ENCODE measurements at places on chromosomes 2 and 18.
A peak's percentile ranks its signal among the peaks of the same experiment; 100 is the strongest.

- DNase-seq, result no peak
These were observed 142.9 kb upstream of the MEX3C start for GRCh38 chr18:51340332-51340731.

- DNase-seq, result no peak
These were observed 54.0 kb upstream of the LINC00305 start for GRCh38 chr18:64202863-64203262.

- DNase-seq, result no peak
These were observed 759.1 kb downstream of the TSN start for GRCh38 chr2:122514451-122514996.

- no peak for DNase-seq
These were observed 207.4 kb downstream of the TCF4 start for GRCh38 chr18:55380589-55380988.

GRCh38 chr2:134466141-134466540, 212.3 kb downstream of the MGAT5 start:
- DNase-seq, result no peak

- DNase-seq, result no peak
These were observed 248.9 kb downstream of the TDRD15 start for GRCh38 chr2:21372654-21373053.

- DNase-seq, result no peak
These were observed 128.6 kb upstream of the NYAP2 start for GRCh38 chr2:225270861-225271260.

GRCh38 chr2:23547725-23548124, 162.7 kb downstream of the KLHL29 start:
- DNase-seq, result no peak

- no peak for DNase-seq
These were observed 56.9 kb upstream of the MAT2A start for GRCh38 chr2:85481818-85482777.

GRCh38 chr18:25360301-25360899, 8.4 kb upstream of the ZNF521 start:
- no peak for DNase-seq

GRCh38 chr2:6074089-6074643, 382.0 kb downstream of the SOX11 start:
- no peak for DNase-seq

DNA sequence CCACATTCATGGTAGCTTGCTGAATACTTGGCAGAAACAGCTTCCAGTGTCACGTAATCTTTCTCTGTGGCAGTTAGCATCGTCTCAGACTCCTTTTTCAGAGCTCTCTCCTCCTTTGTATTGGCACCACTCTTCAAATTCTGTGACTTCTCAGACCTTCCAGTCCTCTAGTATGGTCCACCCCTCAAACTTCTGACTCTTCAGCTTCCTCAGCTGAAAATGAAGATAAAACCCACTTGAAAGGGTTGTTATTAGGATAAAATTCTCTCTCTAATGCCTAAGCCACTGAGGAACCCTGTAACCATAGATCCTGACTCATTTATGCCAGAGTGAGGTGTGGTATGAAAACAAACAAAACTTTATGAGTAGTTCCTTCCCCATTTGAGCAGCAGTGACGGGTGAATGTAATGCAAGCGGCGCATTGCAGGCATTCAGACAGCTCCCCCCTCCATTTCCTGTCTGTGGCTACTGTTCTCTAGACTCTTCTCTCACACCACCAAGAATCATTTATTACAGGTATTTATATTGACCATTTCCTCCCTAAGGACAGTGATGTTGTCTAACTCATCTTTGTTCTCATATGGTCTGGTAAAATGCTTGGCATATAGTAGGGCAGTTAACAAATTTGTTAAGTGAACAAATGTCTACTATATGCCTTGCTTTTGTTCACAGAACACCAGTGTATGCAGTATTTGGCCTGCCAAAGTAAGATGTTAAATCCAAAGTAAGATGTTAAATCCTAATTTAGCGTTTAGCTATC, 35.3 kb downstream of the GALNT1 start:
- peak; percentile 45 for DNase-seq

GRCh38 chr18:79868811-79869541, 71.2 kb downstream of the KCNG2 start:
- no peak for DNase-seq

- DNase-seq, result no peak
These were observed 360.9 kb downstream of the AKAIN1 start for GRCh38 chr18:4836141-4836540.

- no peak for DNase-seq
These were observed 17.6 kb upstream of the CD28 start for GRCh38 chr2:203688798-203689197.

- no peak for DNase-seq
These were observed 485 bp upstream of the GALNT3 start for GRCh38 chr2:165794536-165794928.

- DNase-seq, result no peak
These were observed 688.6 kb downstream of the NRXN1 start for GRCh38 chr2:50343150-50343830.

DNA sequence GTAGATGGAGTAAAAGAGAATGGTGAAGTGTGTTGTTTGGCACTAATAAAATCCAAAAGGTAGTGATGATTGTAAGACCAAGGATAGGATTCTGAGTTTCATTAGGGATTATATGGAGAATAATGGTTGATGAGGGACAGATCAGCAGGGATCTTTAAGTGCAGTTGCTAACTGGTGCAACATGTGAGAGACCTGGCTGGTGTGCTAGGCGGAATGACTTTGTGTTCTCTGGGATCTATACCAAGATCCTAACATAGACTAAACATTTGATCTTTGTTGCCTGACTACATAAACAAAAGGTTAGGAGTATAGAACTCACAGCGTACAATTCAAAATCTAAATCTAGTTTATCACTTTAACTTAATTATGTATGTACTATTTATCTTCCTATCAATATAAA, 135.4 kb downstream of the PTRHD1 start:
- DNase-seq, result no peak

DNA sequence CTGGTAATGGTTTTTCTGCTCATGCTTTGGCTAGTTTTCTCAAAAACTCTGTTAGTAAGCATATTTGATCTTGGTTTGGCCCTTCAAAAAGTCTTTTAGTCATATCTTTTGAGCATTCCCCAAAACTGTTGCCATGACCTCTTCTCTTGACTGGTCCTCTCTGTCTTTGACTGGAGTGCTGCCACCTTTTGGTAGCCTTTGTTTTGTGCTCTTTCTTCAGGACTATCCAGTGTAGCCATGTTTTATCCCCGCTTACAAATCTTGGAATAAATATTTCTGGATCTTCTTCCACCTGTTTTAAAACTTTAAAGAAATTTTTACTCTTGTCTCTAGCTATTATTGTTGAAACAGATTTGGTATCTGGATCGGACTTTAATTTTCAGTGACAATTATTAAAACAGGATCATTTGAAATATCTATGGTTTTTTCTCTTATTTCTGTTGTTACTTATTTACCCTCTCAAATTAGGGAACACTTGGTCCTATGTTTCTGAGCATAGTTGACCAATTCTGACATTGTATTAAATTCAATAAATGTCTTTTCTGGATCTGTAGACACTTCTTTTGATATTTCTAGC, 965 bp upstream of the ELOA2 start:
- DNase-seq, result no peak

- no peak for DNase-seq
These were observed 71.8 kb upstream of the SEC11C start for GRCh38 chr18:59067873-59068272.

DNA sequence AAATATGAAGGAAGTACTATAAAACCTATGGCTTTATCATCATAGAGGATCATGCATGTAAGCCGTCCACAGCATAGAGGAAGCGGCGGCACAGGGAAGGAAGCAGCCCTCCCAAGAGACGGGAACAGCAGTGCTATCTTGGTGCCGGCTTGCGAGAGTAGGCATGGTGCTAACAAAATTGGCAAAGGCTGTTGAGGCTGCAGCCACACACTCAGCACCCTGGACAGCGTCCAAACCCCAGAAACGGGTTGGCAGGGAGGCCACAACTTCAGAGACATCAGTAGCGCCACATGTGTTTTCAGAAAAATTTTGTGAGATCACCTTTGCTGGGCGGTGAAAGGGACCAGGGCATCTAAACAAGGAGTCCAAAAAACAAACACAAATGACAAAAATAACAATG, 37.7 kb downstream of the NETO1 start:
- DNase-seq, result no peak

GRCh38 chr2:165328272-165328671, 89.1 kb downstream of the SCN2A start:
- DNase-seq, result no peak
